CD4-positive, alpha-beta memory T cell (primary cell): ENCODE measurements at places on chromosomes 3 and 15. TPM values are rescaled to one million over a fixed set of nuclear protein-coding genes. Genes with fewer than 3 reads are reported as not detected.

The DLEC1 gene
- total RNA-seq = 13.2 TPM

The P2RY1 gene
- 0.09 TPM for total RNA-seq

The AGBL1 gene
- total RNA-seq = not detected

The KLF15 gene
- total RNA-seq = 0.72 TPM

The COL6A5 gene
- not detected for total RNA-seq

The OXTR gene
- 0.94 TPM for total RNA-seq

The ADCY5 gene
- total RNA-seq = not detected

The CCR5 gene
- 6.9 TPM for total RNA-seq

The OTOL1 gene
- total RNA-seq = not detected

The HRG gene
- total RNA-seq = not detected

The ROPN1 gene
- total RNA-seq = not detected

The UBAP1L gene
- 15.2 TPM for total RNA-seq

The ICE2 gene
- total RNA-seq = 63.7 TPM

The TICRR gene
- total RNA-seq = 0.14 TPM

The RETNLB gene
- total RNA-seq = not detected

DNA sequence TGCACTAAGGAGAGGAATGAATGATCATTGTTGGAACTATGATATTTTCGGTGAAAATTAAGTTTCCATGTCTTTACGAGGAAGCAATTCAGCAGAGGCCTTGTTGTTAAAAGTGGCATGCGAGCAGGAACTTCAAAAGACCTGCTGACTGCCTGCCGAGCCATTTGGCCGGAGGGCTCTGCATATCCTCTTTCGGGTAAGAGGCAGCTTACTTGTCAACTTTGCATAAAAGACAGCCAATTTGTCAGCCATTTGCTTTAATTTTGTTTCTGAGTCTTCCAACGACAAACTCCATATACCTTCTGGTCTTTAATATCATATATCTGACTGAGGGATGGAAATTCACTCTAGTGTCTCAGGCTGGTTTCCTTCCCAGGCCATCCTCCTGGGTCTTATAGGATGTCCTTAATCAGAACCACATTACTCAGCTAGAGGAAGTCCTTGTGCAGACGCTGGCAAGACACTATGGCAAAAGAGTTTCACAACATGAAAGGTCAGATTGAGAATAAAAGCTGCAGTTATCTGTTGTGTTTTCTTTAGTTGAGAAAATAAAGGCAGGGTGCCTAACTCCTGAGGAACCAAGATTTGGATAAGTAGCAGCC lies 128.7 kb upstream of the WNT5A start:
- DNase-seq = no peak

DNA sequence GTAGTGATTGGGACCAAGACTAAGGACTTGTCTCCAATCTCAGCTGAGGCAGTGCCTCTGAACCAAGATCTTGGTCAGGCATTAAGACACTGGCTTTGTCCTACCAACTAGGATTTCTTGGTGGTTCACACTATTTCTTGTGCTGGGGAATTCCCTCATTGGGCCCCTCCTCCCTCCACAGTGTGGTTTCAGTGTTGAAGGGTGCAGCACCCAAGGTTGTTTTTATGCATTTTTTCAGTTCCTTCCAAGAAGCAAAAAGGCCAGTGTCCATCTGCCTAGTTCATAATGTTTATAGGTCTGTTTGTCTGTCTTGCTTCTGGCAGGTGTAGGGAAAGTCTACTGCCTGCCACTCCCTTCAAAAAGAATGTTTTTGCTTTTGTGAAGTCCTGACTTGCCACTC lies 10.6 kb upstream of the ITPKA start:
- DNase-seq = peak; percentile 70

DNA sequence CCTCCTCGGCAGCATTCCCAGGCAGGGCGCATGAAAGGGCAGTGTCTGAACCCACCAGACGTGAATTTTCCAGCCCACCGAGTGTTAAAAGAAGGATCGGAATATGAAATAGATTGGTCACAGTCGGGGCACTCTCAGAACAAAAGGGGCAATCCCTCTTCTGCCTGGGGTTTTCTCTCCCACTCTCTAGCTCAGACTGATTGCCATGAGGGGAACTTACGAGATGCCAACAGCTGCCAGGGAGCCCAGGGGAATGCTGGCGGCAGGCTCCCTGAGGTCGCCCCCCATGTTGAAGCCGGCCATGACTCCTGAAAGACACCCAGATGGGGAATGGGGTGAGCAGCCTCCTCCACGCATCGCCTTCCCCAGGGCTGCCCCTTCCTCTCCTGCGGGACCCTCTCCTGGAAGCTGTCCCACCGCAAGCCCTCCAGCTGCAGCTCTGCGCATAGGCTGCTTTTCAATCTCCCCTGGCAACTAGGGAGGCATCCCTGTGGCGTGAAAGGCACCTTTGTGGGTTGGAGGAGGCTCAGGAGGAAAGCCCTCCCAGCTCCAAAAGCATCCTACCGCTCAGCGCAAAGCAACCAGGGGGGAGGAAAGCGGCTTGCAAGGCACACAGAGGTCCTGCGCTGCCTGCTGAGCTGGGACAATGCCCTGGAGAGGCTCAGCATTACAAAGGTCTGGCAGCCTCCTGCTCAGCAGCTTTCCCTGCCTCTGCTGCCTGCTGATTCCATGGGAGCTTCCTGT lies 64.8 kb upstream of the HEG1 start:
- no peak for DNase-seq

GRCh38 chr3:191330530-191331048 lies 263 bp upstream of the UTS2B start:
- DNase-seq = no peak

DNA sequence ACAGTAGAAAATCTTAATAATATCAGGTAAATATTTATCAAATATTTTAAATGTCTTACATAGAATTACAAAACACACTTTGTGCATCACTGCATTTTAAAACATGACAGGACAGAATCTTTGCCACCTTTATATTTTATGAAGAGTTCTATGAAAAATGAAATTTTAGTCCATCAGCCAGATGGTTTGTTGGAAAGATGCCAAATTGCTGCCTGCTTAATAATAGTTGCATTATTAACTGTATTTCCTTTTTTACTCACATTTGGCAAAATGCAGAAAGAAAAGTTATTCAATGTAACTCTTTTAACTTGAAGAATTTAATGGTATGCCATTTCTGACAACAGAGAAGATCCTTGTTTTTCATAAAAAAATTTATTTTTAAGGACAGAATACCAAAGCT lies 1271.6 kb downstream of the NSUN3 start:
- DNase-seq = no peak

DNA sequence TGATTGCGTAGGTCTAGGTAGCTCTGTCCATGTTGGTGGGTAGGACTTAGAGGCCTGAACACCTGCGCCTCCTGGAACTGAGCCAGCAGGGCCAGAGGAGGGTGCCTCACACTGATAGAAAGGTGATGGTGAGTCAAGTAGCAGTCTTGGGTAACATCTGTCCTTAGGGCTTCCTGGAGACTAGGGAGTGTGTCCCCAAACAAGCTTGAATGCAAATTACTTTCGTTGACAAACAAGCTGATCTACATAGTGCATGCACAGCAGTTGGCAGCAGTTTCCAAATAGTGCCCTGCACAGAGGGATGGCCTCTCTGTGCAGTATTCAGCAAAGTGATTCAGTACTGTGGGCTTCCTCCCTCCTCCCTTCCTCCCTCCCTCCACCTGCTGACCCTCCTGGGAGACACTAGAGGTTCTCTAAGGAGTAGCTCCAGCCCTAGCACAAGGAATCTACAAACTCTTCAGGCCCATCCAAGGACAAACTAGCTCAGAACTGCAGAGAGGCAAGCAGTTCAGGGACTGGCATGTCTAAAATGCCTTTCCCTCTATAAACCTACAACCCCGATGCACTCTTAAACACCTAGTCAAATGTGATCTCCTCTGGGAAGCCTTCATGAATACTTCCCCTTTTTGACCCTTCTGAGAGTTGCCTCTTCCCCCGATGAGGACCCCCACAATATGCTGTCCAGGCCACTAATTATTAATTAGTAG lies 61.0 kb downstream of the TLE3 start:
- no peak for DNase-seq

DNA sequence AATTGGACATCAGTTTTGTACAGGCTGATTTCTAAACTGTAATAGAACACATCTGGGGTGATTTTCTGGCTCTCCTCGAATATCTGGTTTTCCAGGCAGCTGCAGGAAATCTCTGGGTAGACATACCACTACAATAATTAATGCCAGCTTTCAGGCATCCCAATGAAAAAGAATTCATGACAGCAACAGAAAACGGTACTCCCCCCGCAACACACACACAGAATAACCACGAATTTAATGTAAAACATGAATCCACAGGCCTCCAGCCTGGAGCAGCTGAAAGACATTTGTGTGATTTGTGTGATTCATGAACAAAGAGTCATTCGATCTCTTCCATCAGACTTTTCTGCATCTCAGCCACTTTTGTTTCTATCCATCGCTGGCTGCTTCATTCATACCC lies 262.2 kb downstream of the MAGI1 start:
- no peak for DNase-seq

GRCh38 chr3:23819599-23820360 lies 14.0 kb downstream of the UBE2E1 start:
- DNase-seq = no peak

GRCh38 chr3:152319256-152319655 lies 50.5 kb downstream of the MBNL1 start:
- DNase-seq = no peak

GRCh38 chr15:79036323-79036722 lies 54.3 kb downstream of the RASGRF1 start:
- DNase-seq = no peak

GRCh38 chr3:113966172-113966571 lies 18.4 kb downstream of the ZDHHC23 start:
- no peak for DNase-seq

DNA sequence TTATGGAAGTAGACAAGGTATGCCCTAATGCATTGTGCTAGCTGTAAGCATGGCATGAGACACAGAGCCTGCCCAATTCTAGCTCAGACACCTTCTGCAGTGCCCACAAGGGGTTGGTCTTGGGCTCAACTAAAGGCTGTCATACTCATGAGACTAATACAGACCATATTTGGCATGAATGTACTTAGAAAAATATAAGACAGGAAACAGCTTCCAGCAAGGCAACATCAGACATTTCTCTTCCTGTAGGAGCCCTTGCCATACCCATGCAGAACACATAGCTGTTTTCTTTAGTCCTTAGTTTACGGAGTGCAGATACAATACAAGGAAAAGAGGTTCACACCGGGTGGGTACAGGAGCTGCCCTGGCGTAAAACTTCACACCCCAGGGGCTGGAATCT lies 30.5 kb upstream of the NR1I2 start:
- no peak for DNase-seq

GRCh38 chr3:196737655-196738054 lies 2.0 kb upstream of the PAK2 start:
- DNase-seq = no peak

DNA sequence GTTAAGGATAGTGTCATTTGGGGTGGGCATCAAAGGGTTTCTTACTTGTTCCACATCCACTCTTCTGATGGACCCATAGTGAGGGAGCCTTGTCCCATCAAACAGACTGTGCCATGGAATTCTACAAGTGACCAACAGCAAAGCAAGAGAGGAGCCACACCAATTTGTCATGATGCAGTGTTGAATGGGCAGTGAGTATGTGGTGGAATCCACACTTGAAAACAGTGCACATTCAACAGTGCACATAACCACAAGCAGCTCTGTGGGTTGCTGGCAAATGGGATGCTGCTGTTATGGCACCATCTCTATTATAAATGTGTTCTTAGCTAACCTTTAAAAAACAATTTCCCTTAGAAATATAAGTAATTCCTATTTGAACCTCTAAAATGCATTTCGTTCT lies 52.5 kb upstream of the CPNE4 start:
- DNase-seq = no peak

GRCh38 chr3:37287776-37288175 lies 113.4 kb upstream of the LRRFIP2 start:
- no peak for DNase-seq

GRCh38 chr3:39972508-39972907 lies 163.1 kb downstream of the MYRIP start:
- DNase-seq = no peak

DNA sequence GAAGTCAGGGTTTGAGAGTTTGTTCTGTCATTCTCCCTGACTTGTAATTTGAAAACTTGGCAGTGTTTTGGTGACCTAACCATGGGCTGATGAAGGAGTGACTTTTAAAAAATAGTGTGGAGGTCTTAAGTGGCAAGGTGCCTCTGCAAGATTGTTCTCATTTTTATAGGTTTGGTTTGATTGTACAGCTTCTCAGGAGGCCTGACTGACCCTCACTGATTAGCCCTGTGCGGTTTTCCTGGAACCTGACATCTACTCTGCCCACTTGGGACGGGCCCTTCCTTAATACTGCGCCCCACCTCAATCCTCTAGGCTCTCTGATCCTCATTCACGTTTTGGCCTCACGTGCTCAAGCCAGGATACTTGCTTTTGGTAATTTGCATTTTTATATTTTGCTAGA lies 2.8 kb downstream of the UBE2E1 start:
- no peak for DNase-seq
